ENCODE measurements at places on chromosomes 7 and 10.

- DNase-seq: no peak
Observed at GRCh38 chr10:65566906-65567305, 1358.9 kb upstream of the LRRTM3 start.

DNA sequence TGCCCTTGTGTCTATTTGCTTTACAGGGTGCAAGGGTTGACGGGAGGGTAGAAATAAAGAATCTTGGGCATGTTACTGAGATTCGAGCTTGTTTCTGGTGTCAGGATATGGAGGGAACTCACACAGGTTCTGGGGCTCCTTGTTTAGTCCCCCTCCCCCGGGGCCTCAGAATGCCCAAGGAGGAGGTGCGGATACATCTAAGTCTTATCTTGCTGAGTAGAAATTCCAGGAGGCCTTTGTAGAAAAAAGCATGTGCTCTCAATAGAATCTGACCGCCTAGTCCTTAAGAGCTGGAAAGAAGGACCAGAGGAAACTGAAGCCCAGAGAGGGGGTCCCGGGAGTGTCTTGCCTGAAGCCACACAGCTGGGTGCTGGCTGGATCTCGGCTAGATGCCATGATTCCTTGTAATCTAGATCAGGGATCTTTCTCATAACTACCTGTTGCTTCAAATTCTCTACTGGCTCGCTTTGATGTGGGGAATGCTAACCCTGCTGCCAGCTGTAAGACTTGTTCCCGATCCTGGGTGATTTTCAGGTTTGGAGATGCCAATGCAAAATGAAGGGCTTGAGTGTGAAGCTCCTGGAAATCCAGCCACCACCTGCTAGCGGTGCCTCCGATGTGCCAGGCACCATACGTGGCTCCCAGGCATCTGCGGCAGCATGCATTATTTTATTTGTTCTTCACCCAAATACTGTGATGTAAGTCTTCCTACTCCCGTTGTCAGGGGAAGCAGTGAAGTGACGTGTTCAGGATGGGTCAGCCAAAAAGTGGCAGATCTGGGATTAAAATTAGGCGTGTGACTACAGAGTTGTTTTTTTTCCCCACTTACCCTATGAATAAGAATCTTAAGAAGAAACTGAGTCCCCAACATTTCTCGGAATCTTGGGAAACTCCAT, 226.0 kb downstream of the TCF7L2 start:
- no peak for DNase-seq

- no peak for DNase-seq
Observed at GRCh38 chr10:78025685-78026364, 3.5 kb downstream of the POLR3A start.

DNA sequence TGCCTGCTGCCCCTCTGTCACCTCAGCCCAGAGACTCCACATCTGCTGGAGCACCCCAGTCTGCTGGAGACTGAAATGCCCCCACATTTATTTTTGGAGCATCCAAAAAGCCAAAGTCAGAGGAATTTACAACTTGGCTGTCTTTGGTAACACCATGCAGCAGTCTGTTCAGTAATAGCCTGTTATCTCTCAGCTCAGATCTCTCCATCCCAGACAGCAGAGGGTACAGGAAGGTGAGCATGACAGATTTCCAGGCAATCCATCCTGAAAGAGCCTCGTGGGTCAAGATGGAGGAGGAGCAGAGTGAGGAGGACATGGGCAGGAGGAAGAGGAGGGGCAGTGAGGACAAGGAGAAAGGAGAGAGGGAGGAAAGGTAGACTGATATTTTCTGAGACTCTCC, 55.9 kb downstream of the GRID1 start:
- no peak for DNase-seq

DNA sequence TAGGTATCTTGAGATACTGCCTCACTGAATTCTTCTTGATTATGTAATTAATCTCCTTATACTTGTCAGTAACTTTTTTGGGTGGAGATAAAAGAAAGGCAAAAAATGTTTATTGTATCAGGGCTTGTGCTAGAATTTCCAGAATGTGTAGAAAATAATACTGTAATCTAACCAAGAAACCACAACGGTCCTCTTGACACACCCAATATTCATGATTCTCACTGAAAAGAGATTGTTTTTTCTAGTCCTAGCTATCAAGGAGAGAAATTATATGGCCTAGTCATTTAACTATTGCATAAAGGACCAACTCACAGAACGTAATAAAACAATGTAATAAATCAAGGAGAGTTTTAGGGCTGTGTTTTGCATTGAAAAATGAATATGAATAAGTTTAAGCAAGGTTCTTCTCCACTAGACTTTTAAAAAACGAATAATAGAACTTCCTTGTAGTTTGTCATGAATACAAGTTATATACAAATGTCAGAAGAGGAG, 80.0 kb upstream of the STEAP4 start:
- no peak for DNase-seq

GRCh38 chr10:119543814-119544642, 1.5 kb upstream of the RGS10 start:
- DNase-seq: no peak

DNA sequence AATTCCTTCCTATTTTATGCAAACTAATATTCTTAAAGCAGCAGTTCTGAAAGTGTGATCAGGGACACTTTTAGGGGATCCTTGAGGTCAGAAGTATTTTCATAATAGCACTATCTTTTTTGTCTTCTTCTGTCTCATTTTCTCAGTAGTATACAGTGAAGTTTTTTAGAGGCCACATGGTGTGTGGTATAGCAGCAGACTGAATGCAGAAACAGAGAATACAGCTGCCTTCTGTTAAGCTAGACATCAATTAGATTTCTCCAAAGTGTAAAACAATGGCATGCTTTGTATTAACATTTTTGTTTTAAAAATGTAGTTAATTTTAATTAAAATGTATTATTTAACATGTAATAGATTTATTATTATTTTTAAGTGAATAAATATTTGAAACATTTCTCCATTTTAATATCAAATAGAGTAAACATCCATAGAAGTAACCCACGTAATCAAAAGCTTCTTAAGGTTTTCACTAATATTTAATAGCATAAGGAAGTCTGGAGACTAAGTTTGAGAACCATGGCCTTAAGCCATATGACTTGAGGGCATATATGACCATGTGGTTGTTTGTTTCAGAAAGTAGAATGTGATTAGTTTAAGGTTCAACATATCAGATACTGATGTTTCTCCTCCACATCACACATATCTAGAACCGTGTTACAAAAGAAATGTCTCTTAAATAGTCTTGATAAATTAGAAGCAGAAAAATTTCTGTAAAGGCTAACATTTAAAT, 94.0 kb downstream of the PRKG1 start:
- no peak for DNase-seq

- no peak for DNase-seq
Observed at GRCh38 chr7:116242178-116242577, 31.8 kb downstream of the TES start.

DNA sequence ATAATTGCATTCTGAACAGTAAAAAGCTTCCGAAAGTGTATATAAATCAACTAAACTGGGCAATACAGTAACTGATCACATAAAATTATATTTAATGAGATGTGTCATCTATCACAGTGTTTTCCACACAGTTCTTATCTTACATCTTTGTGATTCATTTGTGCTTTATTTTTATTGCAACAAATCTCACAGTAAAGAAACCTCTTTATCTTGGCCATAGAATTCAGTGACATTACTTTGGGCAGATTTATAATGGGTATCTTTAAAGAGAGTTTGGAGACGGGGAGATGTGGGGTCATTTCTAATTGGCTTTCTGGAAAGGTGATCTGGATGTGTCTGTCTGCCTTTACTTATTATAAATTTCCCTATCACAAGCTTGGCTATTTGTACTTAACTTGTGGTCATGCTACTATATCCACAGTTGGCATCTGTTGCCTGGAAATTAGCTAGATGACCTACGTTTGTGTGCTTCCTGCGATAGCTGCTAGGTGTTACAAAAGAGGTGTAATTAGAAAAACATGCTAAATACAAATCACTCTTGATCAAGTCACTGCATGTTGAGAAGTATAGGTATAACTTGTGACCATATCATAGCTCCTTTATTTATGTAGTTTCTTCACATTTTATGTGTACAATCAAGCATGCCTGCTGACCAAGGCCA, 123.8 kb downstream of the ARID5B start:
- DNase-seq: no peak

GRCh38 chr10:55369670-55370420, 568.8 kb upstream of the PCDH15 start:
- DNase-seq: no peak

DNA sequence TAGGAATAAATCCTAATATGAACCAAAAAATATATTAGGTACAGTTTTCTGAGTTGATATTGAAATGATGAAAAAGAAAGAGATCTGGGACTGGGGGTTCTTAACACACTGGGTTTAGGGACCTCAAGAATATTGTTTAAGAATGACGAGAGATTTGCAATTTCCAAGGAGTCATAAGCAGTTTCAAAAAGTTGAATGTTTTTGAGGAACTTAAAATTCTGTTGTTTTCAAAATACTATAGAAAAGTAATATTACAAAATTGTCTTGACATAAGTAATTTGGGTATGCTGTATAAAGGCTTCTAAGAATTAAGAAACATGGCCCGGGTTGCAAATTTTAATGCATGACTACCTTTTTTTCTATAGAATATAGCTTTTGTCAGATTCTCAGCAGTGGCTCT, 88.1 kb downstream of the AUTS2 start:
- no peak for DNase-seq

Data from coronary artery (tissue), 2 donors.